ENCODE measurements at places on chromosomes 2 and 18.

DNA sequence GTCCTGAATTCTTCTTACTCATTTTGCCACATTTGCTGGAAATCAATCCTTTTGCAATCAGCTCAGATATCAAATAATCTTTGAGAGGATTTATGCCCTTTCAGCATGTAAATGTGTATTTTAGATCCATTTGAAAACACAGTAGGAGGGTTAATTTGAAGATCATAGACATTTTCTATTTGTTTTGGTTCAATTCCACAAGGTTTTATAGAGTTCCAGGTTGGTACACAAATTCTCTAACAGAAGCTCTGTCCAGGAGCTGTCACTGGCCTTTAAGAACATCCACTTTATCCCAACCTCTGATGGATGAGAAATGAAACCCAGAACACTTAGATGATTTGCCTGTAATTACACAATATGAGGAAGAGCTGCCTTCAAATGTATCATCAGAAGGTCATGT is 157.3 kb upstream of the CHAC2 start:
- DNase-seq, result no peak

DNA sequence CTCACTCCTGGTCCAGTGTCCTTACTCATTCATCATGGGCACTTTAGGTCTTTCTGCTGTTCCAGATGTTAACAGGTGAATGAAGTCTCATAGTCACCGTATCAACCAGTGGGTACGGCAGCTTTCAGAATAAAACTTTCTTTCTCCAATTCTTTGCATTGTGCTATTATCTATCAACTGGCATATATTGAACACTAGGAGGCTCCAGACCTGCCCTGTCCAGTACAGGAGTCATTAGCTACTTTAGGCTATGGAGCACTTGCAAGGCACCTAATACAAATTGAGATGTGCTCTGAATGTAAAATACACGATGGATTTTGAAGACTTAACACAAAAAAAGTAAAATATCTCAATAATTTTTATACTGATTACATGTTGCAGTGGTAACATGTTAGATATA is 43.2 kb upstream of the NEB start:
- DNase-seq, result no peak

- no peak for DNase-seq
Observed at GRCh38 chr2:64402876-64403275, 51.1 kb upstream of the LGALSL start.

GRCh38 chr2:239630618-239631286 is 229.9 kb upstream of the HDAC4 start:
- no peak for DNase-seq

DNA sequence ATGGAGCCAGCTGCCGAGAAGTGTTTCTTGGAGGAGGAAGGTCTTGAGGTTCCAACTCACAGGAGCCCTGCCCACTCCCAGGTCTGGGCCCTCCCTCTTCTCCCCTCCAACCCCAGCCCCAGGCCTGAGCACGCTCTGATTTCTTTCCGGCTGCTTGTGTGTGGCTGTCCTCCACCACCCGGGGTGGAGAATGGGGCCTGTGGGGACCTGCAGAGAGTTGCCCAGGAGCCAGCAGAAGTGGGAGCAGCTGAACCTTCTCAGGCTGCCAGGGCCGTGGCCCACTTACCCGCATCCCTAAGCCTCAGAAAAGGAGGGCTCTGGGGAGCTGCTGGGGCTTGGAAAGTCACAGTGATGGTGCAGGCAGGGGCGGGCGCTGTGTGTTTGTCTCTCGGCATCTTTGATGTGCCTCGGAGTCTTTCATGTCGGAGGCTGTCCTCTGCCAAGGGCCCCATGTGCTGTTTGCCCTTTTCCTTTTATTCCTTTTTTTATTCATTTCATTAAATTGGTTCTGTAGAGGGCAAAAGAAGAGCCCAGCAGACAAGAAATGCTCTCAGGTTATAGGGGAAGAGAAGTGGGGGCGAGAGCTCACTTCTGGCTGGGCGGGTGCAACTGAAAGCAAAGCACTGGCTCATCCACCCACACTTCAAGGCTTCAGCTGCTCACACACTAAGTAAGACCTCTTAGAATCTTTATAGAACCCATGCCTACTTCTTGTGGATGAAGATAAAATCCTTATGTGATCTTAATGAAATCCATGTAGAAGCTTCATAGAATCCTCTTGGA is 52.5 kb downstream of the SDC1 start:
- DNase-seq, result no peak

- no peak for DNase-seq
Observed at GRCh38 chr18:47448956-47449355, 197.5 kb upstream of the SKOR2 start.

DNA sequence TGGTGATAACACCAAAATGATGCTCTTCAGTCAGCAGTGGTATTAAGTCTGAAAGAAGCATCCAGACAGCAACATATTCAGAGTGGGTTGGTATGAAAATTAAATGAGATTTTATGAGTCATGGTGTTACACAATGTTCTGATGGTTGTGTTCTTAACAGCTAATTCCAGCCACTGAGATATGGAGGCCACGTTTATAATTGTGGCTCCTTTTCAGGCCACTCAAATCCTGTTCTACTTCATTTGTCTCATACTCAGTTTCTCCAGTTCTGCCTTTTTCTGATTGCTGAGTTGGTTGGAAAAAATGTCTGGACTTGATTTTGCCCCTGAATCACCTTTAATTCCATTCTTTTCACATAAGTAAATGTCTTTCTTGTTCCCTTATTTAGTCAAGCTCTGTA is 162.7 kb upstream of the COL3A1 start:
- DNase-seq, result no peak

- DNase-seq, result peak; percentile 76
Observed at GRCh38 chr2:96163768-96164429, 18.7 kb upstream of the DUSP2 start.

DNA sequence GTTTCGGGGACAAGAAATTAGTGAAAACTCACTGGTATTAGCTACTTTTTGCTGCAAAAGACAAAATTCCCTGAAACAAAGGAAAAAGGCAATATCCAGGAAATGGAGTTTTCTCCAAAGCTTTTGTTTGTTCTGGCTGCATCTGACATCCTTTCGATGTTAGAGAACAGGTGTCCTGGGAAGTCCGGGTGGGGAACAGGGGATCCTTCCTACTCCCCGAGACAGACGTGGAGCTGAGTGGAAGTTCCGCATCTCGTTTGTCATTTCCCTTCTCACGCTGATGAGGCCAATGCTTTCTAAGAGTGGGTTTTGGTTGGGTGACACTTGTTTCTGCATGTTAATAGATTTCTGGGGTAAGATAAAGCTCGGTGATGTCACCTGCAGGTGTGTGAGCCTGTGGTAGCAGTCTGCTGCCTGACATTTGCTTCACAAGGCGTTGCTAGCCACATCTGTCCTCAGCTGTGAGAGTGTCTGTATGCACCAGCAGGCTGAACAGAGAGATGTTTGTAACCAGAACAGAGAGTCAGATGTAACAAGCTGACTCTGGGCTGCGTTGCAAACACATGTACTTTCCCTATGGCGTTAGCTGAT is 125.9 kb downstream of the ACOXL start:
- peak; percentile 79 for DNase-seq

DNA sequence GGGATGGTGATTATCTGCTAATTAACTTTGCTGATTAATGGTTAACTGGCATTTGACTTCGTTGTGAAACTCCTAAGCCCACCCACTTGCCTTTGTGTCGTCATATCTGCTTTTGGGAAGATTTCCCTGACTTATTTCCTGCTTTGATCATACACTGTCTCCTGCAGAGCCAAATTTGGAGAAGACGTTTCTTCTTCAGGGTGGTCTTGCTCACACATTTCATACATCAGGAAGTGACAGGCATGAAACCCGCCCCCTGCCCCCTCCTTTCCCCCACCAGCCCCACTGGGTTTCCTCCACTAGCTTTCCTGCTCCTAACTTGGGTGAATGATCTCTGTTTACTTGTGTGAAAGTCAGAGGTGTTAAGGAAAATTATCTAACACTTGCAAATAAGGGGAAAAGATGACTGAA is 300.1 kb downstream of the TSN start:
- DNase-seq, result no peak

DNA sequence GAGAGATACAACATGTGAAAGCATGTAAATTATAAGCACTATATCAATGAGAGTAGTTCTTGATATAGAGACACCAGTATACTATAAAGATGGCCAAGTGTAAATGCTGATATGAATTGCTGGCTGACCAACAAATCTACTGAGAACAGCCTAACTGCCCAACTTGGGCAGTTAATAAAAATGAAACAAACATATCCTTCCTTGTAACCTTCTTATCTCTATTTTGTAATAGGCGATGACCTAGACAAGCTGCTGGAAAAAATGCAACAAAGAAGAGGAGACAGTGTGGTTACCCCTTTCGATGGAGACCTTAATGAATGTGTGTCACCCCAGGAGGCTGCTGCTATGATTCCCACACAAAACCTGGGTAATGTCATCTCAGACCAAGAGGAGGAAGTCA is 148.7 kb downstream of the ESCO1 start:
- DNase-seq, result no peak

GRCh38 chr2:84970868-84971509 is at the start of gene KCMF1:
Gene KCMF1, plus strand, starts transcription at chr2:84971161. Its CDS starts 291 bp downstream, at chr2:84971452.
- DNase-seq, result peak; percentile 77

DNA sequence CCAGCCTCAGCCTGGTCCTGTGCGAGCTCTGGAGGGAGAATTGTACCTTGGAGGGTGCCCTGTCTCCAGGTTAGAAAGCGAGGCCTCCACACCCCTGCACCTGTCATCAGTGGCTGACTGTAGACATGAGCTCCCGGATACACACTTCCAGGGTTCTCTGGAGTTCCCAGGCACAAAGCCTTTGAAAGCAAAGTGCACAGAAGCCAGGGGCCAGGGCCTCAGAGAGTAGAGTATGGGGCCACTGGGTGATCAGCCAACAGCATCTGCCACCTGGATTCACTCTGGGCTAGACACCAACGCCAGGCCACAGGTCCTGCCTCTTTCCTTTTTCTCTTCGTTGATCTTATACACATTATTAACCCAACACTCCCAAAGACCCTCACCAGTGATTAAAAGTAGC is 239.4 kb upstream of the HDAC4 start:
- DNase-seq, result no peak

DNA sequence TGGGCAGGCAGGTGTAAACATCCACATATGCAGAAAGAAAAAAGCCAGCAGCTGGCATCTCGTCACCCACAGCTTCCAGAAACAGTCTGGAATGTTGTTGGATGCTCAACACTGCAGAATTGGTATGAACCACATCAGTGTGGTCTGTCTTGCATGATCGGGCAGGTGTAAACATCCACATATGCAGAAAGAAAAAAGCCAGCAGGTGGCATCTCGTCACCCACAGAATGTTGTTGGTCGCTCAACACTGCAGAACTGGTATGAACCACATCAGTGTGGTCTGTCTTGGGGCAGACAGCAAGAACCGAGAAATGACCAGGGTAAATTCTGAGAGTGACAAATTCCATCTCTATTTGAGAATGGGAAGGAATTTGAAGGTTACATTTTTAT is 39.6 kb downstream of the DOCK10 start:
- peak; percentile 43 for DNase-seq

Data from CD4-positive, alpha-beta T cell treated with Interleukin-10 for 1 hour (primary cell).